ENCODE measurements at places on chromosomes 11 and 22.

DNA sequence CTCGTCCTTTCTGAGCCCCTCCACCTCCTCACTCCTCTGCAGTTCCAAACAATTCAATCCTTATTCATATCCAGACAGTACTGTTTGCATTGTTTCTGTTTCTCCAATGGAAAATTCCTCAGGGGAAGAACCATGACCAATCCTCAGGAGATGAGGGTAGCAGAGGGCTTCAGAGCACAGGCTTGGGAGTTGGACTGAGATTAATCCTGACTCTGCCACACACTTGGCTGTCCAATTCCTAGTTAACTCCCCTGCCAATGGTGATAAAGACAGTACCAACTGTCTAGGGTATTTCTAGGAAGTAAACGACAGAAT is 58.0 kb downstream of the MICAL3 start:
- no peak for DNase-seq

DNA sequence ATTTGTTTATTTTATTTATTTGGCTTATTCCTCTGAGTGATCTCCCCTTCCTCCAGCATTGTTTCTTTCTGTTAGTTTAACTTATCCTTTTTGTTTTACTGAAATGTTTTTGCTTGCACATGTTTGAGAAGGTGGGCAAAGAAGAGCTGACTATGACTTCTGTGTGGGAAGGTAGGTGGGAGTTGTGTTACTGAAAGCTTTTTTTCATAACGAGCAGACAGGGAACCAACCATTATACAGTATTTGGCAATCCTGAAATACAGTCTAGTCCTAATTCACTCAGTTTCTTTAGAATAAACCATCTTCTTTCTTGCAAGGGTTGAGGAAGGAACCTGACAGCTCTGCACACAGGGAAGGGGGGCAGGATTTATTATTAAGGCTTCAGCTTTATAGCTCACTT is 37.0 kb upstream of the PAK1 start:
- no peak for DNase-seq

DNA sequence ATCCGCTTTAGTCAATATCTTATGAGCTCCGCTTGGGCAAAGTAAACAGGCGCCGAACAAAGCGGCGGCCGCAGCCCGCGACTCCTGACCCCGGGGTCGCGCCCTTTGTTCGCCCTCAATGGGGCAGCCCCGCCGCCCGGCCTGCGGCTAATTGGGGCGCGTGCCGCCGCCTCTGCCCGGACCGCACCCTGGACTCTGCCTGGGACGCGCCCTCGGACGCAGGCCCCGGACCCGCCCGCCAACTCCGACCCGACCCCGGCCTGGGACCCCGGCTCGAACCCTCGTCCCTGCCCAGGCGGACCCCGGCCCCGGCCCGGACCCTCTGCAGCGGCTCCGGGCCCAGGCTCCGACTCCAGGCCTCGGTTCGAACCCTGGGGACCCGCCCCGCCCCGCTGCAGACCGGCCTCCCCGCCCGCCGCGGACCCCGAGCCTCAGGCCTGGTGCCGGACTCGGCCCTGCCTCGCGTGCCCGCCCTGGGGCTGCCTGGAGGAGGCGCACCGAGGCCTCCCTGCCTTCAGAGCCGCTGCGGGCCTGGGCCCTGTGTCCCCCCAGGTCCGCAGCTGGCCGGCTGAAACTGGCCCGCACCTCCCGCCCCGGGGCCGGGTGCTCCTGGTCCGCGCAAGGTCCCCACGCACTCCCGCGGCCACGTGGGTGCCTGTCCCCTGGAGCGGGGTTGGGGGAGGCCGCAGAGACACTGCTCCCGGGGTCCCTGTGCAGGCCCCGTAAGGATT is 84.7 kb upstream of the WNT7B start:
- no peak for DNase-seq

DNA sequence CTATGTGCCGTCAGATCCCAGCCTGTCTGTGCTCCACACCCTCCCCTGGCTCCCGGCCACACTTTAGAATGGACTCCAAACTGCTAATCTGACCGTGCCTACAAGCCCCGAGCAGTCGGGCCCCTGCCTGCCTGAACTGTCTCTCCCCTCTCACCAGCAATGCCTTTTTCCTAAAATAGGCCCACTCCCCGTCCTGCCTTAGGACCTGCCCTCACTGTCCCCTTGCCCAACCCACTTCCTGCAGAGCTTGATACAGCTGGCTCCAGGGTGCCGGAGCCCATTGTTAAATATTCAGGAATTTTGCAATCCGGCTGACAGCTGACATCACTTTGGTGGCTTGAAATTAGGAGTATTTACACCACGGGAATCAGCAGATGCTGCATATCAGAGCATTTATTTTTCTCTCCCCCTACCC is 21.4 kb downstream of the MN1 start:
- DNase-seq = no peak

GRCh38 chr11:62020661-62021060 is 53.2 kb upstream of the FTH1 start:
- no peak for DNase-seq

- DNase-seq = no peak
Observed at GRCh38 chr11:64080390-64080789, 44.7 kb downstream of the FLRT1 start.

DNA sequence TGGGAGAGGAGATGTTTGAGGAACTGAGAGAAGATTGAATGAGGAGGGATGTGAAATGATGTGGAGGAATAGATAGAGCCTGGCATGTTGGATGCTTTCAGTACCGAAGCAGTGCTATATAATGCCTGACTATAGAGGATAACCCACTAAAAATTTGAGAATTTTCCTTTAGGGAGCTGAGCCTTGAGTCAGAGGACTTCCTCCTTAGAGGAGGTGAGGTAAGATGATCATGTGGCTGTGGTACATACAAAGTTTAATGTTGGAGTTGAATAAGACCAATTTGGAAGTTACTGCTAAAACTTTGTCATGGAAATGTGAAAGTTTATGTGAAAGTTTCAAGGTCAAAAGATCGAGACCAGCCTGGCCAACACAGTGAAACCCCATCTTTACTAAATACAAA is 66.9 kb downstream of the YAP1 start:
- no peak for DNase-seq

GRCh38 chr11:114605370-114605769 is 9.8 kb upstream of the NXPE4 start:
- no peak for DNase-seq

DNA sequence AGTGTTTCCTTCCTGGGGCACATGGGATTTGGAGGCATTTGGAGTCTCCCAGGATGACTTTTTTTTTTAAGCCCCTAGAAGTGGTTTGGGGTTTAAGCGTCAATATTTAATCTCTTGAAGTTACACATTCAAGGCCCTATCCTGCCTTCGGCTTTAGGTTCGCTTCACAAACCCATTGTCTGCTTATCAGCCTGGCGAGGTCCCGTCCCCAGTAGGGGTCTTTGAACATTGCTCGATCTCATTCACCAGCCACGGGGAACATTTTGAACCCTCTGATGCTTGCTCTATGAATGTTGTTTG is 75.9 kb downstream of the KCNQ1 start:
- no peak for DNase-seq

DNA sequence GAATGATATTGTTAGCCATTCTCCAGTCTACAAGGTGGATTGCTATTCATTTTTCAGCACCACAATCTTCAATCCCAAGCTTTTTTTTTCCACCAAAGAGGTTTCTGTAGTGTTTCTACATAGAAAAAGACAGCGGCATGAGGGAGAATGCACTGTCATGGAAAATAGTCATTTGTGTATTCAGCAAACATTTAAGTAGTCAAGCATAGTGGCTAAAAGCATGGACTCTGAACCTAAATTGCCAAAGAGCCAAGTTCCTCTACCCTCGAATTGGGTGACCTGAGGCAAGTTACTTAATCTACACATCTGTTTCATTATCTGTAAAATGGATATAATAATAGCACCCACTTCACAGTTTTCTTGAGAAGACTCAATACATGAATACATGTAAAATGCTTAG is 14.2 kb downstream of the GAS2 start:
- no peak for DNase-seq

DNA sequence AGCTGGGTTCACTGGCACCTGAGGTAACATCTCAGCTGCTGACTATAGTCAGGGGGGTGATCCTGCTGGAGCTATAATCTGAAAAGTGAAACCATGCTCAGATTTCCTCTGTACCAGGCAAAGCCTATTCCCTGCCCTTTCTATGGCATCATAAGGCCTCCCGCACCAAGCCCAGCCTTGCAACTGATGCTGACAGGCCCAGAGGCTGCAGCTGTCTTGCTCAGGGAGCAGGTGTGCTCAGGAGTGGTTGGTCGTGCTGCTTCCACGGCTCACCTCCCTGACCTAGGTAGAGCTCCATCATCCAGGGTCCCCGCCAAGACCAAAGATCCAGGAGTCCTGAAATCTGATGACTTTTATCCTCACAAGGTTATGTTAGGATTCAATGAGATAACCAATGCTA is 121.7 kb downstream of the FEZ1 start:
- no peak for DNase-seq

- DNase-seq = no peak
Observed at GRCh38 chr22:27060190-27060589, 402.8 kb downstream of the MIAT start.

DNA sequence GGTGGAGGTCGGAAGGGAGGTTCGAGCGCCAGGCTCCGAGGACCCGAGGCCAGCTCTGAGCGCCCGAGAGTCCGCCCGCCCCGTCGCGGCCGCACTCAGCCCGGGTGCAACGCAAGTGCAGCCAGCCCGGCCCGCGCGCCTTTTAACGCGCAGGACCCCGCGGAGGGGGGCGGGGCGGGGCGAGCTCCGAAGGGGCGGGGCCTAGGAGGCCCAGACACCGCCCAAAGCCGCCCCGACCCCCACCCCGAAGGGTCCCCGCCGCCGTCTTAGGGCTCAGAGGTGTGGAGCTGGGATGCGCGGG is at the start of gene PHOX2A:
Gene PHOX2A (minus strand): TSS at position 117 of the 301 bp plus-strand sequence. CDS start 172 bp downstream, outside the sequence.
- no peak for DNase-seq

DNA sequence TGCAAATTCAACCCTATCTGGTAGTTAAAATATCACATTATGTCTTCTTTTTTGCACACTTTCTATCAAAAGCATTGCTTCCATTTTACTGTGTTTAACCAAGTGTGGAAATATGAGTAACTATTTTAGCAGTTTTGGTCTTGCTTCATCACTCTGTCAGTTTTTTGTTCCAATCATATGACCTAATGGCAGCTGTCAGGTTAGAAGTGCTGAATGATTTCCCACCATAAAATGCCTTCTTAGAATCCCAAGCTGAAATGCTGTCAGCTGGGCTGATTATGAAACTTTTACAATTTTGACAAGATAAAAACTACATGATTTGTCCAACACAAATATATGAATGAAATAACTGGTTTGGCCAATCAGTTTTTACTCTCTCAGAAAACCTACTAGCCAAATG is 1654.6 kb upstream of the RAG2 start:
- DNase-seq = no peak

- DNase-seq = peak; percentile 34
Observed at GRCh38 chr11:75031771-75032549, 43.2 kb downstream of the NEU3 start.

GRCh38 chr11:113404859-113405430 is 17.4 kb downstream of the ANKK1 start:
- DNase-seq = no peak

DNA sequence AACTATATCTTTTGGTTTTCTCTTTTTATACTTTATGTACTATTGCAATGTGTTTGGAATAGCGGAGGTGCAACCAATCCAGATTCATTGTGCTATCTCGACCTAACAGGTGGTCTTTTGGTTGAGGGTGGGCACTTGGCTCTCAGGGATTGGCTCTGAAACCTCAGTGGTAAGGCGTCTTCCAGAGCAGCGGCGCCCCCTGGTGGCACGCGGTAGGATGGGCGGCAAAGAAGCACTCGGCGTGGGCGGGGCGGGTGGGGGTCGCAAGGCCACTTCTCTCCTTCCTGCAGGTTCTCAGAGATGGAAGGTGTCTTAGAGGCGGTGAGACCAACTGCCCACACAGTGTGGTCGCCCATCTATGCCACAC is 19.2 kb upstream of the PLET1 start:
- DNase-seq = peak; percentile 72

- no peak for DNase-seq
Observed at GRCh38 chr11:115500547-115501501, 3.4 kb downstream of the CADM1 start.

GRCh38 chr11:31806928-31807798 is 4.0 kb downstream of the PAX6 start:
- DNase-seq = no peak

DNA sequence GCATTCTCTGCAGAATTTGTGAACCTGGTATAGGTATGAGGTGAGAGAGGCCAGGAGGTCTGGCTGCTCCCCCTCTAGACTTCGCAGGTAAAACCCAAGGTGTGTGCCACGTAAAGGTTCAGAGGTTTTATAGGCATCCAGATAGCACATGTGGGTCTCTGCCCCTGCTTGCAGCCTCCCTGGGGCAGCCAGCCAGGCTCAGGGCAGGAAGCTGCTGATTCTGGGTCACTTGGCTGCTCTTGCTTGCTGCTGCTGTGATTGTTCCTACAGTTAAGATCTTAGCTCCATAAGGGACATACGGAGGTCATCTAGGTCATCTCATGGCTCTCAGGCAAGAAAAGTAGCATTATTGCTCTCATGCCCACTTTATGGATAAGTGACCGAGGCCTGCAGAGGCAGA is 30.2 kb downstream of the ZBTB16 start:
- no peak for DNase-seq

DNA sequence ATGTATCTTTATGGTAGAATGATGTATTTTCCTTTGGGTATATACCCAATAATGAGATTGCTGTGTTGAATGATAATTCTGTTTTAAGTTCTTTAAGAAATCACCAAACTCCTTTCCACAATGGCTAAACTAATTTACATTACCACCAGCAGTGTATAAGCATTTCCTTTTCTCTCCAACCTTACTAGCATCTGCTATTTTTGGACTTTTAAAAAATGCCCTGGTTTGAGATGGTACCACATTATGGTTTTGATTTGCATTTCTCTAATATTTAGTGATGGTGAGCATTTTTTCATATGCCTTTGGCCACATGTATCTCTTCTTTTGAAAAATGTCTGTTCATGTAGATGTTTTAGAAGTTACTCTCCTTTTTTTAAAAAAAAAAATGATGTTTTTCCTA is 142.0 kb downstream of the METTL15 start:
- DNase-seq = no peak

- DNase-seq = peak; percentile 32
Observed at GRCh38 chr22:43993072-43993760, 30.9 kb upstream of the PARVB start.

DNA sequence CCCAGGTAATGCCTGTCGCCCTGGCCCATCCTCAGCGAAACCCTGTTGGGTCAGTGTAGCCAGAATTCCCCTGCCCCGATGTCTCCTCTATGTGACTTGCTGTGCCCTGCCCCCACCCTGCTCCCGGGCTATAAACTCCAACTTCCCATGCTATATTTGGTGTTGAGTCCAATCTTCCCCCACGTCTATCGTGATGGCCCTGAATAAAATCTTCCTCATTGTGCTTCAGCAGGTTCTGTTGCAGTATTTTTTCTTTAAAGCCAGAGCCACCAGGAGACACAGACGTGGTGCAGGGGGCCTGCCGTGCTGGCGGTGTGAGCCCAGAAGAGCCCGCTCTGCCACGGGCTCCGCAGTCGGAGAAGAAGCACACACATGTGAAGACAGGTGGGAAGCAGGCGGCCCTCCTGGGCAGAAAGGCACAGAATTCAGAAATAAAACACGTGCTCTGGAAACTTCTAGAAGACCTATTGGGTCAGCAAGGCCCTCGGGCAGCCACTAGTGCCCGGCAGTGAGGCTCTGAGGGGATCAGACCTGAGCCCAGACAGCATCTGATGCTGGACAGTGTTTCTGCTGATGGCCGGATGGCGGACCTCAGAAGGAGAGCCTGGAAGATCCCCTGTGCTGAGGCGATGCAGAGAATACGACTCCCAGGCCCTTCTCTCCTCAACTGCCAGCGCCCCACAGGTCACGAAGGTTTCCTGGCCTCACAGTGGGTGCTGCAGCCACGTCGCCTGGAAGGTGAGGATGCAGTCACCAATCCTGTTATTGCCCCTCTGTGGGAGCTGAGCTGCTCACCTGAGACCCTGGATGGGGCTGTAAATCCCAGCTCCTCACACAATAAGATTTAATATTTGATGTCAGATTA is 501.9 kb downstream of the BRD1 start:
- no peak for DNase-seq
